ENCODE measurements at places on chromosomes 11 and 22.

DNA sequence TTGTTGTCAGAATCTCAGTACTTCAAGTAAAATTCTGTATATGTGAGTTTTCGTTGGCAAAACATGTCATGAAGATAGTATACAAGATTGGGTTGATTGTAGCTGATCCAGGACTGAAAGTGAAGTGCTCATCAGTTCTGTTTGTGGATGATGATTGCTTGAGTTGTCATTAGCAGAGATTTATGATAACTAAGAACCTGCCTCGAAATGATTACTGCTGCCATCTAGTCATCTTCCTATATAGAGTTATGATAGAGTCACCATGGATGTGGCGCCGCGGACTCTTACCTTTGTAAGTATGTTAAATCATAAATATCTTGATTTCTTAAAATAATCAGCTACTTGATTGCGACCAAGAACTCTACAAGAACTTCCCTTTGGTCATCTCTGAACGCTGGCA is 27.9 kb upstream of the MYO18B start:
- DNase-seq = no peak

DNA sequence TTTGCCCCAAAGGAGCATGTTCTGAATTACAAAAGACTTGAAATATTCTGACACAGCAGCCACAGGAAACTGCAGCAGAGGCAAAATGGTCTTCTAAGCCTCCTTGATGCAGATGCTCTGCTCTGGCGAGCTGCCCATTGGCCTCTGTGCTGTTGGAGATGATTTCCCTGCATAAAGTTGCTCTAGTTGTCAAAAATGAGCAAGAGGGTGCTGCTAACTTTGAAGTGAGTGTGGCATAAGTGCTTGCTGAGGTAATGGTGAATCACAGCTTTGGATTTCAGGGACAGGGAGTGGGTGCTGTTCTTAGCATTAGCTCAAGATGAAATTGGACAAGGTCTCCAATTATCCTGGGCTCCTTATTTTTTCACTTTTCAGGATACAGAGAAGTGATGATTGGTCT is 435.4 kb downstream of the TMEM135 start:
- no peak for DNase-seq

DNA sequence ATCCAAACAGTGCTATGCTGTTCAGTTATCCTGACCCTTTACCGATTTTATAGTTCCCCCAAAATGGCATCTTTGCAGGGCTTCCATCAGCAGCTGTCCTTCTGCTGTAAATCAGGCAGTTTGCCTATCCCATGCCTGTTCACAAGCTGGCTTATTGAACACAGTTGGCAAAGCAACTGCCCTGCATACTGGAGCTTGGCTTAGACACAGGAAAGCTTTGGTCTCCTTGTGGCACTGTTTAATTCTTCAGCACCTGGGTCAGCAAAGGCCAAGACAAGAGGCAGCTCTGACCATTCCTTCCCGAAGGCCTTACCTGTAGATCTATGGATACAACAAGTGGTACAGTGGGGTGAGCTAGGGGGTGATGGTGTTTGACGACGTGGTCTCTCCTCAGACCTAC is 32.2 kb downstream of the TSPAN18 start:
- no peak for DNase-seq

DNA sequence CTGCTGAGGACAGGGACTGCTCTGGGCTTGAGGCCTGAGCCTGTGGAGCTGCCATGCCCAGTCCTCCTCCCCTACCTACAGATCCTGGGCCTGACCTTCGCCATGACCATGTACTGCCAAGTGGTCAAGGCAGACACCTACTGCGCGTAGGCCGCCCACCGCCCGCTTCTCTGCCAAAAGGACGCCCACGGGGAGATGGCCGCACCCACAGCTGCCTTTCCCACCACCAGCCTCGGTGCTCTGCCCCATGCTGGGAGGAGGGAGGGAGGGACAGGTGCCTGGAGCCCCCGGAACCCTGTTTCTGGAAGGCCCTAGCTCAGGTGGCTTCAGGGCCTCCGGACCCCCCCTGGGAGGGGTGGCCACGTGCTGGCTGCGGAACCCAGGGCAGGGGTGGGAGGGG is 23.8 kb downstream of the TSPAN4 start:
- DNase-seq = no peak

DNA sequence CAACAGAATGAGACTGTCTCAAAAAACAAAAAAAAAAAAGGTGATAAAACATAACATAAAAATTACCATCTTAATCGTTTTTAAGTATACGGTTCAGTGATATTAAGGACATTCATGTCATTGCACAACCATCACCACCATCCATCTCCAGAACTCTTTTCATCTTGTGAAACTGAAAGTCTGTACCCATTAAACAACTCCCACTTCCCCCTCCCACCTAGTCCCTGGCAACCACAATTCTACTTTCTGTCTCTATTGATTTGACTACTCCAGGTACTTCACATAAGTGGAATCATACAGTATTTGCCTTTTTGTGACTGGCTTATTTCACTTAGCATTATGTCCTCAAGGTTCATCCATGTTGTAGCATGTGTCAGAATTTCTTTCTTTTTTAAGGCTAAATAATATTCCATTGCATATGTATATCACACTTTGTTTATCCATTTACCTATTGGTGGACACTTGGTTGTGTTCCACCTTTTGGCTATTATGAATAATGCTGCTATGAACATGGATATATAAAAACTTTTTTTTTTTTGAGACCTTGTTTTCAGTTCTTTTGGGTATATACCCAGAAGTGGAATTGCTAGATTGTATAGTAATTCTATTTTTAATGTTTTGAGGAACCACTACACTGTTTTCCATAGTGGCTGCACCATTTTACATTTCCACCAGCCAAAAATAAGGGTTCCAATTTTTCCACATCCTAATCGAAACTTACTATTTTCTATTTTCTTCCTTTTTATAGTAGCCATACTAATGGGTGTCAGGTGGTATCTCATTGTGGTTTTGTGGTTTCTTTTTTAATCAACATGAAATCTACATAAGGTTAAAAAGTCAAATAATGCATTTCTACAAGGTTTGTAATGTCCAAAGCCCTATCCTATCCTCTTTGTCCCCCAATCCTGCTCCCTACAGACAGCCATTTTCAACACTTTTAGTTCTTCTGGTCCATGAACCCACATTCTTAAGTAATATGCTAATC is 23.4 kb upstream of the PIK3C2A start:
- DNase-seq = no peak

DNA sequence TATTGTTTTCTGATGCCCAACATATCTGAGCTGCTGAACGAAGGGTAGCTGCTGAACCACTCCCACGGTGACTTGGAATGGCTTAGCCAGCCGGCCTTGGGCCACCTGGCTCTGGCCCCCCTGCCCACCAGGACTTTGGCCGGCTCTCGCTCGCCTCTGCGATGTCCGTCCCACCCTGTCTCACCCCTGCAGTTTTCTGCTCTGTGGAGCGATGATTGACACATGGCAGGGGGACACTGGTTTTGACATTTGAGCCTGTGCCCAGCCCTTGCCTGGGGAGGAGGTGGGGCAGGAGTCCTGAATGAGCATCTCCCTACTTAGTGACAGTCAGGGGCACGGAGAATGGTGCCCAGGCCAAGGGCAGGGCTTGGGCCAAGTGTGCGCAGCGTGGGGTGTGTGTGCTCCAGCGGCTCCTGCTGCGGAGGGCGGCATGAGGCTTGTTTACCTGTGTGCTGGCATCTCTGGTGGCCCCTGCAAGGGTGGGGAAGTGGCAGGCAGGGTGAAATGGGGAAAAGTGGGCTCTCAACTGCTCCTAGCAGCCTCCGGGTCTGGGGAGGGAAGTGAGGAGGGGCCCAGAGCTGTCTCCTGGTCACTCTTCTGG is 15.7 kb upstream of the CDKN1C start:
- DNase-seq = no peak

GRCh38 chr11:134559602-134559962 is 147.5 kb upstream of the B3GAT1 start:
- no peak for DNase-seq

DNA sequence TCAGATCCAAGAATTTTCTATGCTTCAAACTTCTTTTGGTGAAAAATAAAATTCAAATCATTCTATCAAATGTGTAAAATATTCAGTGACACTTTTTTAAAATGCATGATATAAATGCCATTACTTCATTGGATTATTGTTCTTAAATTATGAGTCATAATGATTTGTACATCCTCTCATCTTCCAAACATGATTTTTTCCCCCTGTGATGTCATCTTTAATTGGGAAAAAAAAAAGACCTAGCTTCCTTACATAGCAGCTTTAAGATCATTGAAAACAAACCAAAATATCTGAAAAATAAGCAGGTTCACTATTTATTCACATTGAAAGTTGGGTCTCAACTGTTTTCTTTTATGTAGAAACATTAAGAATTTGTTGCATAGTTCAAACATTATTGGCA is 1549.4 kb downstream of the LRRC4C start:
- no peak for DNase-seq

DNA sequence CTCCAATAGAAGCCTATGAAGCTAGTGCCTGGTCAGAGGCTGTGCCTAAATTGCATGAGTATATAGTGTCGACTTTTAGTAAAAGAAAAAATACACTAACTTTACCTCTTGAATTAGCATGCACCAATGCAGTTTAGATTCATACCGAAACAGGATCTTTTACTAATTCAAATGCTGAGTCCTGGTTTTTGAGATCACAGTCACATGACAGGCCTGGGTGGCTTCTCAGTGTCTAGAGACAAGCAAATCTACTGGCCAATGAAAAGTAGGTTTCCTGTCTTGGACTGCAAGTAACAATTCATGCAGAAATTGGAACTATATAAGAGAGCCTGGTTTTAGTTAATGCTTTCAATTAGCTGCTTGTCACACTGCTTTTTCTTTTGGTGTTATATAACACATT is 7.2 kb downstream of the ARHGEF12 start:
- no peak for DNase-seq

DNA sequence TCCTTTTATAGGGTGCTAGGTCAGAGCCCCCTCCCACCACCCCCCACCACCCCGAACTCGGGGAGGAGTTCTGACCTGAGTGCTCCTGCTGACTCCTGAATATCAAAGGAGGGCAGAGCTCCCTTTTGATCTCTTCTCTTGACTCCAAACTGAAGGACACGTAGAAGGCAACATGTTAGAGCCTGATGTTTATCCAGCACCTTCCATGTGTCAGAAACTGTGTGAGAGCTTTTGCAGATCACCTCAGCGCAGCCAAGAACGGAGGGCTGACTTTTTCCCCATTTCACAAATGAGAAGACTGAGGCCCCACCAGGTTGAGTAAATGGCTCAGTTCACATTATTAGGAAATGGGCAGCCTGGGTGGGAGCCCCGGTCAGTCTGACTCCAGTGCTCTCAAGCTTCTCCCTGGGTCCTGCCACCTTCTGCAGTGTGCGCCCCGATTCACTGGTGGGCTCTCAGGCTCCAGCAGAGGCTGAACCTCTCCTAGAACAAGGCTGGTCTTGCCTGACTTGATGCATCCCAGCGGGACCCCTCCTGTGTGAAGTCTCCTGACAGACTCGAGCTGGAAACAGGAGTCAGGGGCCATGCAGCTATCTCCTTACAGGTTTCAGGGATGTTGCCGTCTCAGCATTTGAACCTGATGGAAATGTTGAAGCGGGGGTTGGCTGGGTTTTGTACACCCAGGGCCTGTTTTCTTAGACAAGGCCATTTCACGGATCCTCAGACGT is 98.5 kb downstream of the TSPAN18 start:
- no peak for DNase-seq

GRCh38 chr11:102240502-102240901 is 76.8 kb upstream of the BIRC3 start:
- no peak for DNase-seq

- no peak for DNase-seq
Observed at GRCh38 chr11:27218421-27219038, 144.5 kb downstream of the CCDC34 start.

DNA sequence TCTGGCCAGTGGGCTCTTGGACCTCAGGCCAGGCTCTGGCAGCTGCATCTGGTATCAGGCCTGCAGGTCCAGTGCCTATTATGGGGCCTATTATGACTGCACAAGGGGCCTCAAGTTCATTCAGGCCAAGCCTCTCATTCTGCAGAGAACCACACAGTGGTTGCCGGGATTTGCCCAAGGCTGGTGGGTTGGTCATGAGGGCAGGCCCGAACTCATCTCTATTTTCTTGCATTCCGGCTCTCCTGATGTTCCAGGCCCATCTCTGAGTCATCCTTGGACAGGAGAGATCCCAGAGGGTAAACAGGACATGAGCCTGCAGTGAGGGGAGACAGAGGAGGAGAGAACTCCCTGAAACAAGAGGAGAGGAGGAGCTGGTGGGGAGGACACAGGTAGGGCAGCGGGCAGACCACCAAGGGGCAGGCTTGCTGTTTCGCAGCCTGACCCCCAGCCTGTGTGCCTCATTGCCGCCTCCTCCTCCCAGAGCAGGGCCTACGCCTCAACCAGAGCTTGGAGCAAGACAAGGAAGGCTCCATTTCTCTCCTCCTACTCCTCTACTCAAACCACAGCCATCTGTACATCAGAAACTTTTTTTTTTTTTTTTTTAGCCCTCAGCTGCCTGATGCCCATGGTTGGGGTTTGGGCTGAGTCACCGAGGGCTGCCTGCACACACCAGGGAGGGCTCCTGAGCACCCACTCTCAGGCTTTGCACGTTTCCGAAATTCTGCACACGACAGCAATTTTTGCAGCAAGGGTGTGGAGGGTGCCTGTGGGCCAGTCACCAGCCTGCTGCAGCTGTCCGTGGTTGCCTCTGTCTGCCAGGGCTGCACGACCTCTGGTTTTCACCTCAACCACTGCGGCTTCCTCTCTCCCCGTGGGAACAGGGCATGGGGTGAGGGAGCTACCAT is 12.7 kb upstream of the TREH start:
- DNase-seq = no peak

DNA sequence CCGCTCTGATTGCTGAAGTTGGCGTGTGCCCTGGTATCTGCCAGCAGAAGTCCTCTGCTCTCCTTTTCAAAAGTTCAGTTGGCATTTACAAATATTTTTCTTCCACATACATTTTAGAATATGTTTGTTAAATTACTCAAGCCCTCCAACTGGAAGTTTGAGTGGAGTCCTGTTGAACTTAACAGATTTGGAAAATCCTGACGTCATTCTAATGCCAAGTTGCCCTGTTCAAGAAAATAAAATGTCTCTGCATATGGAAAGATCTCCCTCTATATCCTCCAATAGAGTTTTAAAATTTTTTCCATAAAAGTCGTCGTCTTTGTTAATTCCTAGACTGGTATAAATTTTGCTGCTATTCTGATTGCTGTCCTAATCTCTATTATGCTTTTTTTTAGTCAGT is 3.3 kb downstream of the KCNQ1OT1 start:
- no peak for DNase-seq

GRCh38 chr11:9689721-9690120 is 25.8 kb downstream of the SWAP70 start:
- no peak for DNase-seq

DNA sequence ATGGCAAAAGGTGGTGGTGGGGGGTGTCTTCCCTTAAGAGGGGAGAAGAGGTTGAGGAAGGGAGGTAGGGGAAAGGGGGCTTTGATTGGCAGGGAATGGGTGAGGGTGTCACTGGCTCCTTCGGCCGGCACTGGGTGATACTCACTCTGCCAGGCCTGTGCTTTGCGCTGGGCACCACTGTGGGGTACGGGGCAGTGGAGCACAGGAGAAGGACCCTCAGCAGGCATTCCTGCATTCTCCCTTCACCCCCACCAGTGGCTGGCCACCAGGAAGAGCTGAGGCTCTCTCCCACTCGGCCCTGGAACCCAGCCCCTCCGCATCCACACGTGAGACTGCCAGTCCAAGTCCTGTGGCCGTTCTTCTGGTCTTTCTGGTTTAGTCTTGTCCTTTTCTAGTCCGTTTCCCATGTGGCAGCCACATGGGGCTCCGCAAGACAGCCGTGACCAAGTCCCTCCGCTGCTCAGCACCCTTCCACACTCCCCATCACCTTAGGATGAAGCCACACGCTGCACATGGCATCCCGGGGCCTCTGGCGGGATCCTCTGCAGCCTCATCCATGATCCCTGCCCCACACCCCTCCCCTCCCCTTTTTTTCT is 8.0 kb downstream of the CAPN5 start:
- DNase-seq = no peak

GRCh38 chr22:44245867-44246266 is 65.1 kb downstream of the PARVG start:
- DNase-seq = no peak

All from D721Med (cell line).